ENCODE measurements at places on chromosomes 5 and 9.

- DNase-seq: no peak
Measured at GRCh38 chr5:107486489-107486888, 184.2 kb downstream of the EFNA5 start.

DNA sequence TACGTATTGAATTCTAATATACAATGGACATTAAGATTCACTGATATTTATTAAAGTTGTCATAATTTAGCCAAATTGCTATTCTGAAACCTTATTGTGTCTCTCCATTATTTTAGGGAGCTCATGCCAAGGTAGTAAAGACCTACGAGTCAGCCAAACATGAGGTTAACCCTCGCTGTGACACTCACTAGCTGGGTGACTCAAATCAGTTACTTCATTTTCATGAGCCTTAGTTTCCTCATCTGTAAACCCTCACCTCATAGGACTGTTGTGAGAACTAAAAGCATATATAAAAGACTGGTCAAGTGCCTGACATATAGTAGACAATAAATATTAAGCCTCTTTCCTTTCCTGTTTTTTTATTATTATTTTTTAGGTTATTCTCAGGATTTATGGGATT lies 44.0 kb upstream of the PCA3 start:
- no peak for DNase-seq

DNA sequence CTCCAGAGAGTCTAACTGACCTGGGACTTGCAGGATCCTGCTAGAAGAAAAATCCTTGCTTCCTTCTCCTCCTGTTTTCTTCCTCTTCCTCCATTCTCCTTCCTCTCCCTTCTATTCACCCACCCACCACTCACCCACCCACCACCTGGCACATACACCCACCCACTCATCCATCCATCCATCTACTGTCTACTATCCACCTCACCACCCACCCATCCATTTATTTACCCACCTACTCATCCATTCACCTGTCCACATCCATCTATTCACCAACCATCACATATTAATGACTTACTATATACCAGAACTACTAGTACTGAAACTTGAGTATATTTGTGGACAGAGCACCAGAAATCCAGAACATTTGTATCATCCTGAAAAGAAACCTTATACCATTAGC lies 49.4 kb downstream of the EHMT1 start:
- DNase-seq: no peak

DNA sequence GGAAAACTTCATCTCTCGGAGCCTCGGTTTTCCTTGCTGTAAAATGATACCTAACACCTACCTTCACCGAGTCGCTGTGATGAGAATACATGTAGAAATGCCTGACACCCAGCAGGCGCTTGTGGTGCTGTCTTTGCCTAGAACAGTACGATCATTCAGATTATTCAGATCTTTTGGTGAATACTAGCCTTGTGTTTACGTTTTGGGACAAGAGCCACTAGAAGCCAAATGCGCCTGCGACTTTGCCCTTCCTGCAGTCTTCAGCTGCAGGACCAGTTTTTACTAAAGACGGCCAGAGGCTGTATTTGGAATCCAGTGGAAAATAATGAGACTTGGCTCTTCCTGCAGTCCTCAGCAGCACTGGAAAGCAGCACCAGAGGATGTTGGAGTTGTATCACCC lies 189.6 kb downstream of the TRIO start:
- DNase-seq: no peak

DNA sequence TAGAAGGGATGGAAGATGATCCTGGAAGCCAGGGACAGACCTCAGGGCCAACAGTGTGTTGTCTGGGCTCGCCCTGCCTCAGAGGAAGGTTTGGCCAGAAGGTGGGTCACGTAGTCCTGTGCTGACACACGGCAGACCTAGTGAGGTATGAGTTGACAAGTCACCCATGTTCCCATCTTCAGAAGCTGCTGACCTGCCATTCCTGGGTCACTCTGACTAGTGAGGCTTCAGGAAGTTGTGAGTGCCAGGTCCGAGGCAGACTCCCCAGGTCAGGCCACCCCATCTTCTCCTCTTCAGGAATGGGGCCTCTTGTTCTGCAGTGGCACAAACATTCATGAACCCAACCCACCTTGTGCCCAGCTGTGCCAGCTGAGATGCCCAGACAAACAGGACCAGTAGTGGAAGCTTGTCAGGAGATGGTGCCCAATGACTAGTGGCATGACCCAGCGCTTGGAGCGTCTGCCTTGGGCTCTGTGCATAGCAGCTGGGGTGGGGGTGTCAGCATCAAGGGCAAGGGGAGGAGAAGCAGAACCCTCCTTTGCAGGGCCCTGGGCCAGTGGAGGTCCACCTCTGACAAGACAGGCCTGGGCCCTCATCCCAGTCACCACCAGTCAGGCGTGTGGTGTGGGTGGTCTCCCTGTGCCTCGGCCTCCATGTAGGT lies 16.8 kb upstream of the ANGPTL2 start:
- peak; percentile 4 for DNase-seq

DNA sequence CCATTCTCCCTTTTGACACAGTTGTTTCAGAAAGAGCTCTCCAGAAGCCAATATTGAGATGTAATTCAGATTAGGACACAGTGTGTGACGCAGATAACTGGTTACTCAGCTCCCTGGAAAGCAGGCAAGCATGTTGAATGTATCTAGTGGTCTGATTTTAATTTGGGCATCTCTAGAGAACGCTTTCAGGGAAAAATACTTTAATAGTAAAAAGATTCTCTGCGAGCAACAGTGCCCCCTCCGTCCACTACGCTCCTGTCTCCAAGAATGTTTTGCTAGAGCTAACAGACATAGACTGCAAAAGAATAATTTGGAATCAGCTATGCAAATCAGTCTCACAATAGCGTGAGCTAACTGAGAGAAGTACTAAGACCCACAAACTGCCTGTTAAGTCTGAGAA lies 23.3 kb downstream of the CFAP90 start:
- no peak for DNase-seq

- no peak for DNase-seq
Measured at GRCh38 chr5:163727028-163727427, 221.6 kb downstream of the MAT2B start.

- no peak for DNase-seq
Measured at GRCh38 chr5:14465776-14466175, 115.8 kb upstream of the OTULINL start.

- no peak for DNase-seq
Measured at GRCh38 chr5:180658774-180659564, 9.6 kb upstream of the FLT4 start.

- DNase-seq: peak; percentile 64
Measured at GRCh38 chr5:76641514-76642120, 18.4 kb upstream of the F2RL2 start.
